CD4-positive, alpha-beta T cell treated with Interleukin-15 for 4 hours (primary cell): ENCODE measurements at places on chromosomes 7 and 10.

- DNase-seq, result no peak
Measured at GRCh38 chr7:92717623-92717992, 118.8 kb downstream of the CDK6 start.

DNA sequence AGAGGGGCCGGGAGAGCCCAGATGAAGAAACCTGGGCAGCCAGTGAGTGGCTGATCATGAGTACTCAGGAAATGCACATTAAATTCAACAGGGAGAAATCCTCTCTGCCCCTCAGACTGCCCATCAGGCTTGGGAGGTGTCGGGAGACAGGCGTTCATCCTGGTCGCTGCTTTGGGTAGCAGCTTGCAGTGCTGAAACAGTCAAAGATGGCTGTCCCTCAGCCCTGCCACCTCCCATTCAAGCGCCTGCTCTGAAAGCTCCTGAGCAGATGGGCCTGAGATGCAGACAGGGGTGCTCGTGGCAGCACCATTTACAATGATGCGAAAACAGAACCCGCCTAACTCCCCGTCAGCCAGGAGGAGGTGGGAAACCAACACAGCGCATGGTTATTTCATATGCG, 3.6 kb upstream of the JAKMIP3 start:
- no peak for DNase-seq

- no peak for DNase-seq
Measured at GRCh38 chr10:127797339-127797738, 60.4 kb downstream of the FOXI2 start.

GRCh38 chr7:47088329-47089067, 493.4 kb downstream of the TNS3 start:
- peak; percentile 12 for DNase-seq

- DNase-seq, result peak; percentile 49
Measured at GRCh38 chr10:9331583-9332008, 1277.1 kb downstream of the GATA3 start.

- DNase-seq, result no peak
Measured at GRCh38 chr7:1572111-1572822, 2.4 kb upstream of the PSMG3 start.

DNA sequence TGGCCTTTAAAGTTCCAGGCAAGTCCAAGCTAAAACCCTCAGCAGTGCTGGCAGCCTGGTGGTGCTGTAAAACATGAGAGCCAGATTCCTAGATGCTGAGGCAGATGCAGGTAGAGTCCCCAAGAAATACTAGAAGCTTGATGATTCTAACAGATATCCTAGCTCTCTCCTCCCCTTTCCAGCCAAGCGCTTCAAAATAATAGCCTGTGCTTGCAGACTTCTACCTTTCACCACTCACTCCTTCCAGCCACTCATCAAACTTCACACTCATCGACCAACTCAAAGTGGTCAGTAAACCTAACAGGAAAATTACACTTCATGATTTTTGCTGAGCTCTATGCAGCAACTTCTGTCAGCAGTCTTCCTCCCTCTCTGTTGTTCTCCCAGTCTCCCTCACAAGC, 50.2 kb downstream of the LMBR1 start:
- no peak for DNase-seq

DNA sequence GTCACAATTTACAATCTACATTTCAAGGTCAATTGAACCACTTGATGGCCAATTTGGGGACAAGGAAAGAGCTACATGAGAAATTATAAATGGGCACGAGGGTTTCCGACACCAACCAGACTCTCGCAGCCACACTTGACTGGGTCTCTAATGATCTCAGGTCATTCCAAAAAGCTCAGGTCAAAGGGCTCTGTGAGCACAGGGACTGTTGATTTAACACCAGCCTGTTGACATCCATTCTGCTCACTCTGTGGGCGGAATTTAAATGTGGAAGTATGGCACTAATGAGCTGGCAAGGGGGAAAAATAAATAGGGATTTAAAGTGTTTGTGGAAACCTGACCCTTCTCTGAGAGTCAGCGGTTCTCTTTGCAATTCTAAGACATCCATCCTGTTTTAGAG, 810.7 kb upstream of the AUTS2 start:
- DNase-seq, result no peak

DNA sequence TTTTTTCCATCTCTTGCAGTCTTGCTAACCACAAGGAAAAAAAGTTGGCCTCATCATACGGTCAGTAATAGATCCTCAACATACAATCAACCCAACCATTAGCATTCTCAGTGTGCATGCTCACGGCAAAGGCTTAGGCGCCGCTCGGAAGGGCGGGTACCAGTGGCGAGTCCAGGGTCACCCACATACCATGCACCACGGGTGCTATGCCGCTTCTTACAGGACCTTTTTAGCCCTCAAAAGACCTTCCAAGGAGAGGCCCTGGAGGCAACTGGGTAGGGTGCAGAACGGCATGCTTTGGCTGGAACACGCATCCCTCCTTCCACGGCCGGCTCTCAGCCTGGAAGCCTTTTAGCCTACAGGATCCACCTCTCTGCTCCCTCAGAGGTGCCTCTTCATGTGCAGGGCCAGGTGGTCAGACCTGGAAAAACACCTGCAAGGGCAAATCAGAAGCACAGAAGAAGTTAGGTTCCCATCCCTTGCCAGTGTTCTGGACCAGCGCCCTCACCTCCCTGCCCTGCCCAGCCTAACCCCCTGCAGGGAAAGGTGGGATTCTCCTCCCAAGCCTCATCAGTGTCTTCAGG, 5.8 kb downstream of the KLF6 start:
- no peak for DNase-seq

DNA sequence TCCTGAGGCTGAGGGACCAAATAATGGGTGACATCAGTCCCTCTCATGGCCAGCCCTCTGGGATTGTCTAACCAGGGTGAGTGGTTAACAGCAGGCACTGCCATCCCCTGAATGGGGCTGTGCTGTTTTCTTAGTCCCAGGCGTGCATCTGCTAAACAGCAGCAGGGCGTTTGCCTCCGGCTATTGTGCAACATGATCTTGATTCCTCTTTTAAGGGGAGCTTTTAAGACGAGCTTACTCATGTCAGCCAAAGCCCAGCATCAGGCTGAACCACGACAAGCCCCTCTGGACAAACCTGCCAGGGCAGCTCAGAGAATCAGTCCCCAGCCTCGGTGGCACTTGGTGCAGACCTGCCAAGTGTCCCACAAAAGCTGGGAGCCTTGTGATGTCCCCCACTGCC, 16.2 kb upstream of the IGFBP3 start:
- no peak for DNase-seq

DNA sequence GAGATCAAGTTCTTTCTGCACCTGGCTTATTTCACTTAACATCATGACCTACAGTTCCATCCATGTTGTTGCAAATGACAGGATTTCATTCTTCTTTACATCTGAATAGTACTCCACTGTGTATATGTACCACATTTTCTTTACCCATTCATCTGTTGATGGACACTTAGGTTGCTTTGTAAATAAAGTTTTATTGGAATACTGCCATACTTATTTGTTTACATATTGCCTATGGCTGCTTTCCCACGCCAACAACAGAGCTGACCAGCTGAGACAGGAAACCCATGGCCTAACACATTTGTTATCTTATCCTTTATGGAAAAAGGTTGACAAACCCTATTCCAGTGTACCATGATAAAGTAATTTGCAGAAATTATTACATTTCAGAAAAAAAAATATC, 153.7 kb downstream of the GLI3 start:
- no peak for DNase-seq

GRCh38 chr7:10643545-10643944, 330.1 kb upstream of the PHF14 start:
- DNase-seq, result no peak

GRCh38 chr7:23067271-23067670, 38.3 kb upstream of the KLHL7 start:
- DNase-seq, result no peak

GRCh38 chr10:76411729-76412435, 980.5 kb downstream of the LRMDA start:
- DNase-seq, result no peak

DNA sequence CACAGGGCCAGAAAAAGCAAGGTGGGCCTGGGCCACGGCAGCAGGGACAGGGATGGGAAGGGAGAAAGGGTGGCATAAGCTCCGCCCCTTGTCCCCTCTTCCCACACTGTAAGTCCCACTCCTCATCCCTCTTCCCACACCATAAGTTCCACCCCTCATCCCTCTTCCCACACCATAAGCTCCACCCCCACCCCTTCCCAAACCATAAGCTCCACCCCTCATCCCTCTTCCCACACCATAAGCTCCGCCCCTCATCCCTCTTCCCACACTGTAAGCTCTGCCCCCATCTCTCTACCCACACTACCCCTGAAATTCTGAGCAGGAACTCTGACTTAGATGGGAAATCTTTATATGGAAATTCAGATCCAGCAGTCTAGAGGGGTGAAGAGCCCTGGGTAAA, 55.7 kb downstream of the HSPA12A start:
- no peak for DNase-seq

DNA sequence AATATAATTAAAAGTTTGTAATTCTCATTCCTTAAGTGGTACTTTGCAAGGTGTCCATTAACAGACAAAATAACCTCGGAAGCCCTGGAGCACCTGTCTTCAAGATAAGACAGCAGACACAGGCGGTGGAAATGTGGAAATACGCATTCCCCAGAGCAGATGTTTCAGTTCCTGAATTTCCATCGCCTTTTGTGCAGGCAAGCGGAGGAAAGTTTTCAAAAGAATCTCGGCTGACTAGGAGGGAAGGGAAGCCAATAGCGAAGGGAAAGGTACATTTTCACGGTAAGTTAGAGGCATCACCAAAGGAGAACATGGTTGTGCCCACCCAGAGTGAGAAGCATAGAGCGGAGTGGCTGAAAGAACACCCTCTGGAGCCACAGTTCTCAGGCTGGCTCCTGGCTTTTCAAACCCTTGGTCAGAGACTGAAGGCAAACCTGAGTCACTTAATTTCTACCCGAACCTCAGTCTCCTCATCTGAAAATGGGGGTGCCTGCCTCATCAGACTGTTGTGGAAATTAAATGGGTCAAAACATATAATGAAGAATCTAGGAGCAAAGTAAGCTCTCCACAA, 13.6 kb downstream of the CPA1 start:
- DNase-seq, result no peak

GRCh38 chr10:89119651-89120050, 87.5 kb downstream of the CH25H start:
- DNase-seq, result no peak

- DNase-seq, result no peak
Measured at GRCh38 chr10:36188080-36188453, 546.0 kb upstream of the FZD8 start.

GRCh38 chr10:128016423-128017060, 109.6 kb downstream of the PTPRE start:
- DNase-seq, result no peak

DNA sequence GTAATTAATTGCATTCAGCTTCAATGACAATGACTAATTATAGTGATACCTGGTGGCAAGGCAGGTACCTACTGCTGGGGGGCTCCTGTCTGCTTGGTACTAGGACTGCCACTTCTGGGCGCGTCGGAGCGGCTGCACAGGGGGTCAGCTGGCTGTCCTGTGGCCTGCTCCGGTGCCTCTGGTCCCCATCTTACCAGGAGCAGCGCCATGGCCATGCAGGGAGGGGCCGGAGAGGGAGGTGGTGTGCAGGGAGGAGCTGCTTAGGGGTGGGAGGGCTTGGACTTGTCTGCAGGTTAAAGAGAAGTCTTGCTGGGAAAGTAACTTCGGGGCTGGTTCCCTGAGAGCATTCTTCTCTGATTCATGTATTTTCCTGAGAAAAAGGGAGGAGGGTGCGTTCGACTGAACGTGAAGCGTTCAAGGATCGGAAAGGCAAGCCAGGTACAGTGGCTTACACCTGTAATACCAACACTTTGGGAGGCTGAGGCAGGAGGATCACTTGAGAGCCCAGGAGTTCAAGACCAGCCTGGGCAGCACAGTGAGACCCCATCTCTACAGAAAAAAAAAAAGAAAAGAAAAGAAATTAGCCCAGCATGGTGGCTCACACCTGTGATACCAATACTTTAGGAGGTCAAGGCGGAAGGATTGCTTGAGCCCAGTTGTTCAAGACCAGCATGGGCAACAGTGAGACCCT, 15.4 kb downstream of the CUX1 start:
- no peak for DNase-seq
